WTC11 (cell line): ENCODE measurements at places on chromosomes 13 and 19. TPM values are rescaled to one million over a fixed set of nuclear protein-coding genes. Genes with fewer than 3 reads are reported as not detected.

- H3K36me3 ChIP-seq: peaks cover 29% of the 10 kb centered on the region
- H3K4me1 ChIP-seq: no peaks in the 10 kb centered on the region
- H3K27me3 ChIP-seq: peaks cover 5% of the 10 kb centered on the region
- no peak overlapping the region for H3K4me3 ChIP-seq
- no peak overlapping the region for H3K27ac ChIP-seq
These were observed 32.2 kb downstream of the MRPL57 start for GRCh38 chr13:21208652-21209154.

DNA sequence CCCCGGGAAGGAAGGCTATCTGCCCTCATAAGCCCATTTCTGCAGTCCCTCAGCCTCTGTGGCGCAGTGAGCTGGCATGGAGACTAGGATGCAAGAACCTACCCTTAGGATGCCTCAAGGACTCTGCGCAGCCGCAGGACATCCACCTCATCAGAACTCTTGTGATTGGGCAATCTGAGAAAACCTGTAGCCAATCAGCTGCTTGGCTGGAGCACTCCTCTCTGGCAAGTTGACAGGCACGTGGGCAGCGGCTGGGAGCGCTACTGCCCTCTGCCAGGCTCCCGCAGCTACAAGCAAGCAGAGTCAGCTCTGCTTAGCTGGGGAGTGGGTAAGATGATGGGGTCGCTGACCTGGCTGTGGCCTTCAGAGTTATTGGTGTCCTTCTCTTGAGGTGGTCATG, 1.5 kb upstream of the ECSIT start:
- no peaks in the 10 kb centered on the region for H3K36me3 ChIP-seq
- H3K4me1 ChIP-seq: peaks cover 9% of the 10 kb centered on the region
- no peak overlapping the region for H3K27ac ChIP-seq
- no peak overlapping the region for H3K4me3 ChIP-seq

GRCh38 chr13:20151016-20151415, 9.8 kb downstream of the GJA3 start:
- H3K4me3 ChIP-seq: no peak overlapping the region
- H3K4me1 ChIP-seq: peaks cover 13% of the 10 kb centered on the region

- H3K4me1 ChIP-seq: no peaks in the 10 kb centered on the region
- H3K36me3 ChIP-seq: no peaks in the 10 kb centered on the region
- H3K27ac ChIP-seq: no peak overlapping the region
- no peak for DNase-seq
- H3K27me3 ChIP-seq: no peaks in the 10 kb centered on the region
These were observed 8.1 kb upstream of the C5AR2 start for GRCh38 chr19:47323872-47324271.

DNA sequence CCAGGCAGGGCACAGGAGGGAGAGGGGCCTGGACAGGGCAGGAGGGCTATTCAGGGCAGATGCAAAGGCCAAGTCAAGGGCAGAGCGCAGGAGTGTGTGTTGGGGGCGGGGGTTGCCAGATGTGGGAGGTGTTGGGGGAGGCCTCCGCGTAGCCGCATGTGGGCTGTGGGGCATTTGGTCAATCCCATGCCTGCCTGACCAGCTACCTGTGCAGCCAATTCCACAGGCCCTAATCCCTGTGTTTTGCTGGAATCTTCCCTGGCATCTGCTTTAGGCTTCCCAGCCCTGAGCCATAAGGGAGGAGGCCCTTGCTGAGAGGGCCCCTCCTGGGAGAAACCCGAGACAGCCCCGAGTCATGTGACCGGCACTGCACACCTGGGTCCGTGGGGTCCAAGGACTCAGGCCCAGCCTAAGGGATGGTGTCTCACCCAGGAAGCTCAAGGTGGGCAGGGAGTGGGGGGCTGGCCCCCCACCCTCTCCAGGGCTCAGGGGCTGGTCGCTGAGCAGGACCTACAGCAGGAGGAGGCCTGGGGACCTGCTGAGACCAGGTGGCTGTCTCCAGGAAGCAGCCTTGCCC, 20.3 kb downstream of the RFX1 start:
- peak overlapping the region; percentile 92 for H3K27ac ChIP-seq
- no peaks in the 10 kb centered on the region; the same call in 1 of the 2 replicates for H3K27me3 ChIP-seq
- peak overlapping the region; percentile 43 for H3K4me3 ChIP-seq

DNA sequence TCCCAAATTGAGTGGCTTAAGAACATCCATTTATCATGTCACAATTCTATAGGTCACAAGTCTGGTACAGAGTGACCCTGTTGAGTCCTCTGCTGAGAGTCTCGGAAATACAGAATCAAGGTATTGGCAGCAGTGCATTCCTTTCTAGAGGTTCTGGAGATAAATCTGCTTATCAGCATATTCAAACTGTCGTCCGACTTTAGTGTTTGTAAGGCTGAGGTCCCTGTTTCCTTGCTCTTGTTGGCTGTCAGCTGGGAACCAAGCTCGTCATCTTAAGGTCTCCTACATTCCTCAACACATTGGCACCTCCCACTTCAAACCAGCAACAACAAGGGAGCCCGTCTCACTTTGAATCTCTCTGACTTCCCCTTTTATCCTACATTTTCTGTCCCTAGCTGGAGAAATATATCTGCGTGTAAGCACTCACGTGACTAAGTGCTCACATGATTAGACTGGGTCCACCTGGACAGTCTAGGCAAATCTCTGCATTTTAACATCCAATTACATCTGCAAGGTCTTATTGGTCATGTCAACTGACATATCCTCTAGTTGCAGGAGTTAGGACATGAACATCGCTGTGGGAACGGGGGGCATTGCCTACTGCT, 886.8 kb downstream of the PCDH9 start:
- H3K4me1 ChIP-seq: peaks cover 15% of the 10 kb centered on the region
- H3K4me3 ChIP-seq: no peak overlapping the region
- H3K36me3 ChIP-seq: no peaks in the 10 kb centered on the region
- DNase-seq: no peak

DNA sequence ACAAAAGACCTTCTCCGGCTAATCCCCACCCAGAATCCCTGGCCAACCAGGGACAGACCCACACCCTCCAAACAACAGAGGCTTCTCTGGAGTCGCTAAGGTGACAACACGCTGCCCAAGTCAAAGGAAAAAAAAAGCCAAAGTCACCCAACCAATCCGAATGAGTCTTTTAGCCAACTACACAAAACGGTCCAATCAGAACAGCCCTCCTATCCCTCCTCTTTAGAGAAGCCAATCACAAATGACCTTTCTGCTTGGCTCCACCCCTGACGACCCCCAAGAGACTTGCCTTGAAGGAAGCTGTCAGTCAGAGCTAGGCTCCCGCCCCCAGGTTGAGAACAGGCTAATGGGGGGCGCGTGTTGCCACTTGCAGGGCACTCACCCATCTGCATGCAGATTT, 6.6 kb upstream of the FBXW9 start:
- no peak overlapping the region for H3K4me3 ChIP-seq
- H3K4me1 ChIP-seq: peaks cover 4% of the 10 kb centered on the region
- H3K36me3 ChIP-seq: peaks cover 63% of the 10 kb centered on the region
- peak overlapping the region; percentile 94 for H3K27ac ChIP-seq

- DNase-seq: no peak
- no peak overlapping the region for H3K27ac ChIP-seq
- no peak overlapping the region for H3K4me3 ChIP-seq
- H3K36me3 ChIP-seq: peaks cover 86% of the 10 kb centered on the region
These were observed 14.8 kb downstream of the FPR3 start for GRCh38 chr19:51809787-51810186.

DNA sequence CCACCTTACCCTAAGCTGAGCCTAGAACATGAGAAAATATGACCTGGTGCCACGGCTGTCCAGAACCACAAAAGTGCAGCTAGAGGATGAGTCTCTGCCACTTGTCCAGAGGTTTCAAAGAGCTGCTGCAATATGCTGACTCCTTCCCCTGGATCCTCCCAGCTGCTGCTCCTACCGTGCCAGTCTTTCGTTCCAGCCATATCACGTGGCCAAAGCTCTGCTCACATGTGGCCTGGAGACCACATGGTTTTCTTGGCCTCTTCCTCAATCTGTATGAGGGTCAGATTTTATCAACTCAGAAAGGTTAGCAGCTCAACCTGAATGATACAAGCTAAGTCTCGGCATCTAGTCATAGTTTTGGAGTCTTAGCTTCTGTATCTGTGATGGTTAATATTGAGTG, 3.2 kb upstream of the SACS start:
- peaks cover 20% of the 10 kb centered on the region for H3K4me1 ChIP-seq
- H3K4me3 ChIP-seq: no peak overlapping the region

DNA sequence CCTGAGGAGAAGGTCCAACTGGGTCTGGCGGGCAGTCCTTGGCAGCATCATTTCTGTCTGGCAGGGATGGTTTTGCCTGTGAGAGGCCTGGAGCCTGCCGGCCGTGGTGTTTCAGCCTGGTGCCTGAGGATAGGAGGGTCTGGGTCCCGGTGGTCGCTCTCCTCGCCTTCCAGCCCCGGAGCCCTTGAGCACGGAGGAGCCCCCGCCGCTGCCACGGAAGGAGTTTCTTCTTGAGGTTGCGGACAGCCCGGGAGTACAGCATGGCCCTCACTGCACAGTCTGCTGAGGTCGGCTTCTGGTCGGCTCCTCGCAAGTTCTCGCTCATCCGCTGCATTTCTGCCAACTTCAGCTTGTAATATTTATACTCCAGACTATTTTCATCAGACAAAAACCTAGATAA, 23.4 kb downstream of the SUGP2 start:
- no peak overlapping the region for H3K4me3 ChIP-seq
- peaks cover 68% of the 10 kb centered on the region for H3K36me3 ChIP-seq
- DNase-seq: no peak
- no peak overlapping the region for H3K27ac ChIP-seq

DNA sequence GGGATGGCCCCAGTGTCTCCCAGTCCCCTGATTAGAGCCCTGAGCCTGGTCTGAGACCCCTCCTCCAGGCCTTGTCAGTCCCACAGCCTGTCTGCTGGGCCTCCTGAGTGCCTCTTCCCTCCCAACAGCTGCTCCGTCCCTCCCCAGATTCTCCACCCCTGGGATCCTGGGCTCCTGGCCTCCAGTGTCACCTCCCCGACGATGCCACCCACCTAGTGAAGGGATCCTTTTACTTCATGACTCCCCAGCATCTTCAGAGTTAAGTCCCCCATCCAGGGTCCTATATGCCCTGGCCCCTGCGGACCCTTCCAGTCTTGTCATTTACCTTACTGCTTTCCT, 4.4 kb upstream of the PRX start:
- peaks cover 32% of the 10 kb centered on the region for H3K4me1 ChIP-seq
- no peaks in the 10 kb centered on the region; the same call in 1 of the 2 replicates for H3K36me3 ChIP-seq
- H3K4me3 ChIP-seq: no peak overlapping the region
- DNase-seq: no peak
- H3K27me3 ChIP-seq: no peaks in the 10 kb centered on the region; the same call in 1 of the 2 replicates
- no peak overlapping the region for H3K27ac ChIP-seq

- peaks cover 29% of the 10 kb centered on the region for H3K27me3 ChIP-seq
- H3K4me3 ChIP-seq: peak overlapping the region; percentile 79
- DNase-seq: peak; percentile 84
- peaks cover 14% of the 10 kb centered on the region for H3K36me3 ChIP-seq
- H3K4me1 ChIP-seq: peaks cover 20% of the 10 kb centered on the region
These were observed 924 bp downstream of the TRAPPC5 start for GRCh38 chr19:7681340-7682174.

SYT5 gene
- 0.77 to 2.5 TPM (median 1.1 TPM) in 3 replicates for total RNA-seq

RNF225 gene
- total RNA-seq: 1.1 to 1.8 TPM (median 1.5 TPM) in 3 replicates

ATP4B gene
- not detected in 3 replicates for total RNA-seq

BCAM gene
- total RNA-seq: 73.1 to 89.5 TPM (median 80.0 TPM) in 3 replicates

VSTM2B gene
- 1.7 to 3.2 TPM (median 2.2 TPM) in 3 replicates for total RNA-seq
